ENCODE measurements at places on chromosomes 12 and 14.

- DNase-seq, result no peak
Measured at GRCh38 chr12:64824500-64825142, at the start of gene TBC1D30. Gene TBC1D30 (plus strand): TSS chr12:64824647. CDS start chr12:64824880, 233 bp downstream.

DNA sequence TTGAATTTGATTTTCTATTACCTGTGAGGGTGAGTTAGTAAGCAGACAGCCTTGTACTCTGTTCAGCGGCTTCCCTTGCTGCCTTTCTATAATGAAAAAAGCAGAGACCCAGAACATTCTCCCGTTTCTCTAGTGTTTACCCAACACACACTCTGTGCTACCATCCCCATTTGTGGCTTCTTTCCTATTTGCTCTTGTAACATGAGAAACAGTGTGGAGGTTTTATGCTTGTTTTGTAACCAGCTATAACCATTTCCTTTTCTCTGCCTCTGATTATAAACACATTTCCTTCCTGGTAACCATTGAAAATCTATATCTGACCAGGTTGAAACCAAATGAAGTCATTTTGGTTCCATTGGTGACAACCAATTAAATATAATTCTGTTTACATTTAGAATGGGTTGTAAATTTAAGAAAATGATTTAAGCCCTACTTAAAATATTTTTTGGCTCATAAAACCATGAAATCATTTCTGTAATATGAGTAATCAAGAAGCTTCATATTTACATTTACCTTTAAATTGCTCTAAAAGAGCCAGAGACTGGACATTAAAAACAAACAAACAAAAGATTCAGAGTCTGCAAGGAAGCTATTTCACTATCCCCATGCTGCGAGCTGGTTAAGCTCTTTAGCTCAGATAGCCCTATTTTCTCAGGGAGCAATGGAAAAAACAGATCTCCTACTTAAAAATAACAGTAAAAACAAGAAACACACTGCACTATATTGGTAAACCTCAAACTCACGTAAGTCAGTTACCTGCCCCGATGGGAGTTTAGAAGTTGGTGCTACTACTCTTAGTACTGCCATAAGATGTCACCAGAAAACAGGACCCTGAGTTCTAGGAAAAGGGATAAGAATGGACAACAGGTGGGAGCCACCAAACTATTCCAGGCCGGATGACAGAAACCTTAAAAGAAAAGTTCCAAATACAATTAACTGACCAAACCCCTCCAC lies 206.5 kb upstream of the EEA1 start:
- peak; percentile 44 for DNase-seq

DNA sequence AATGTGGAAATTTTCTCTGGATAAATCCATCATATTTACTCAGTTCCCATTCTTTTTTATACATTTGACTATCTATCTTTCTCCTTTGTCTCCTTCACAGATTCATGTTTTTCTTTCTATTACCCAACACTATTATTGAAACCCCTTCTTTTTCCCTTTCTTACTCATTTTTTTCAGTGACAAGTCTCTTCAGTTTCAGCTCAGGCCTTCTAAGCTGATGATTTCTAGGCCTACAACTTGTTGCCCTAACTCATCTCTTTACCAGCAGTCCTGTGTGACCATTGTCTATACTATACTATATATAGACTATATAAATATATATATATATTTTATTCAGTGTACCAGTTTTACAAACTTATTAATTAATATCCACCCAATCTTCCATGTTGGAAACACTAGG lies 31.8 kb downstream of the SLC16A7 start:
- no peak for DNase-seq

- peak; percentile 69 for DNase-seq
Measured at GRCh38 chr14:69460093-69460701, 24.3 kb upstream of the PLEKHD1 start.

- DNase-seq, result no peak
Measured at GRCh38 chr14:91349481-91350074, 68.0 kb downstream of the CCDC88C start.

GRCh38 chr12:113086249-113087164 lies 30.0 kb downstream of the DTX1 start:
- no peak for DNase-seq

GRCh38 chr12:11823593-11823992 lies 174.1 kb downstream of the ETV6 start:
- DNase-seq, result no peak

DNA sequence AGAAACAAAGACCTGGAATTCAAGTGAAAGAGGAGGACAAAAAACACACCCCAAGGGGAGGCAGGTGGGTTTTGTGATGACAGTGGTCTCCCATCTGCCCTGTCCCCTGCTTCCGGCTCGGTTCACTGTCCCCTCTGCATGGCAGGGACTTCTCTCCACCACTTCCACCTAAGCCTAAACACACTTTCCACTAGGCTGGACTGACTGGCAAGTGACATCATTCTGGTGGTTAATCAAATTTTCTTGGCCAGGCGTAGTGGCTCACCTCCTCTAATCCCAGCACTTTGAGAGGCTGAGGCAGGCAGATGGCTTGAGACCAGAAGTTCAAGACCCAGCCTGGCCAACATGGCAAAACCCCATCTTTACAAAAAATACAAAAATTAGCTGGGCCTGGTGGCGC lies 11.9 kb downstream of the PLEKHG6 start:
- DNase-seq, result no peak

GRCh38 chr12:53561590-53561953 lies 54.3 kb upstream of the NPFF start:
- DNase-seq, result no peak

GRCh38 chr12:106274012-106274411 lies 26.2 kb upstream of the CKAP4 start:
- DNase-seq, result no peak

GRCh38 chr14:85057221-85057620 lies 472.7 kb upstream of the FLRT2 start:
- DNase-seq, result no peak

- DNase-seq, result peak; percentile 16
Measured at GRCh38 chr14:100864960-100865681, 38.4 kb downstream of the RTL1 start.

- DNase-seq, result no peak
Measured at GRCh38 chr12:112992541-112993398, 14.5 kb downstream of the OAS2 start.

DNA sequence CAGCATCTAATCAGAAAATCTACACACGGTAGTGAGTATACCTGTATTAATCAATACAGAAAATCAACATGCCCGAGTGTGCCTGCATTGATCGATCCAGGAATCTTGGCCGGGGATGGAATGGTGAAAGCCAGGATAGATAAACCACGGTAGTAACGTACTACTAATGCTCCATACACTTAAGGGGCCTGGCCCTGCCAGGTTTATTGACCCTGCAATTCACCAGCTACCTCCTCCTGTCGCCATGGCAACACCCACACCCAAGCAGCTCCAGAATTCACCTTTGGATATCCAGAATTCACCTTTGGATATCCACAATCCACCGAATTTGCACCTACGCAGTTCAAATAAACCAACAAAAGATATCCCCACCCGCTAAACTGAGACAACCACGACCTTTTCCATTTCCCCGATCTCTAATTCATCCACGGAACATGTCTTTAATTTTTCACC lies 14.8 kb upstream of the CALM1 start:
- DNase-seq, result no peak

GRCh38 chr12:2259369-2259768 lies 206.6 kb downstream of the CACNA1C start:
- no peak for DNase-seq

DNA sequence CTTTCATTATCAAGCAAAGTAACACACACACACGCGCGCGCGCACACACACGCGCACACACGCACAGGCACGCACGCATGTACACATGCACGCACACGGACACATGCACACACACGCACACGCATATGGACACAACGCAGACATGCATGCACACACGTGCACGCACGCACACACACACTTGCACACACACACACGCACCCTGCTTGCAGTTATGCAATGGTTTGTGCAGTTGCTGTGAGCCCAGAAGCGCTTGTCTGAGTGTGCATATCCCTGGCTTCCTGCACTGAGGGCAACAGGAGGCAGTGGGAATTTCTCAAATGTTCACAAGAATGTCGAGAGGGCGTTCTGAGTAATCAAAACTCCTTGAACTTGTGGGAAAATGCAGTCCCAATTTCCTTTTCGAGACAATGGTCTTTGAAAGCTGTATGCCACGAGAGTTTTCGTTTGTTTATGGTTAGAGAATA lies 41.6 kb downstream of the NFKBIA start:
- no peak for DNase-seq

DNA sequence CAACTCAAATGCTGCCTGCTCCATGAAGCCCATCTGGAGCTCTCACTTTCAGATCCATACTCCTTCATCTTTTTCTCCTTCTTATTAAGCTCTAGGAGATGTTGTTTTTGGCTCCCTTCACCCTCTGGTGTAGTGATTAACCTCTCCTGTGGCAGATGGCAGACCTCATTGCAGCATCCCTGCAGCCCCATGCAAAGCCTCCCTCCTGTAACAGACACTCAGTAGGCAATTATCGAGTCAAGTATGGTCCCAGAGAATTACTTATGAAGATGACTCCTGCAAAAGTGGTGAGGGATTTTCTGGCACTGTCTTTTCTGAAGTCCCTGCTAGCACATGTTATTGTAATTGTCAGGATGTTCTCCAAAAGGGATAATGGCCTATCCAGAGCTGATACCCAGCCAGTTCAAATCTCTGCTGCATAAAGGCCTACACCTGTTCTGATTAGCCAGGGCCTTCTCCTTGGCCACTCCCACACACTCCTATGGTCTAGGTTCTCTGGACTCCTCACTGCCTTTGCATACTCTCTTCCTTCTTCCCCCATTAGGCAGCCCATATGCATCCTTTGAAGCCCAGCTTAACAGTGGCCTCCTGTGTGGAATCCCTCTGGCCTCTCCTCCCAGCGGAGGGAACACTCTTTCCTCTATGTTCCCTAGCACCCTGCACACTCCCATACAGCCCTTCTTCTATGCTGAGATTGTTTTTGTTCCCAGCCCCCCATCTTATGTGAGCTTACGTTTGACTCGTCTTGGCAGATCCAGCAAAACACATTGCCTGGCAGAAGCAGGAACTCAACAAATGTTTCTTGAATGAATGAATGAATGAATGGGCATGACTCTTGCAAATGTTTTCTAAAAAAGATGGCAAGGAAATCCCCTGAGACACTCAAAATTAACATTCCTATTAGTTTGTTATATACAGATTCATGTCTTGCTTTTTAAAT lies 43.9 kb upstream of the MDM1 start:
- DNase-seq, result no peak

- DNase-seq, result no peak
Measured at GRCh38 chr12:91065396-91065795, 7.6 kb upstream of the KERA start.

DNA sequence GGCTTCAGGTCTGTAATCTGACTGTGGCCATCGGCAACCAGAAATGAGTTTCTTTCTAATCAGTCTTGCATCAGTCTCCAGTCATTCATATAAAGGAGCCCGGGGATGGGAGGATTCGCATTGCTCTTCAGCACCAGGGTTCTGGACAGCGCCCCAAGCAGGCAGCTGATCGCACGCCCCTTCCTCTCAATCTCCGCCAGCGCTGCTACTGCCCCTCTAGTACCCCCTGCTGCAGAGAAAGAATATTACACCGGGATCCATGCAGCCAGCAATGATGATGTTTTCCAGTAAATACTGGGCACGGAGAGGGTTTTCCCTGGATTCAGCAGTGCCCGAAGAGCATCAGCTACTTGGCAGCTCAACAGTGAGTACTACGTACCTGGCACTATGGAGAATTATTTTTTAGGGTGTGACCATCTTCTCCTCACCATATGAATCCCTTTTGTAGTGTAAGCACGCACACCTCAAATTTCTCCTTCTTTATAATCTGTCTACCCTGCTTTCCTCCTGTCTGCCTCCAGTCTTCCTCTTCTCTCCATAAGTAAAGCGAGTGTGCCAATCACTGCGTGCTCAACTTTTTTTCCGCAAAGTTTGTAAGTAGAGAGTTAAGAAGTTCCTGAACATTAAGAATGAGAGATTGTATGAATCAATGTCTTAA lies at the start of gene TPH2:
TSS of gene TPH2 (plus strand) at position 118 of the 658 bp plus-strand sequence. CDS start at position 260, 142 bp downstream.
- DNase-seq, result no peak

GRCh38 chr14:99230208-99231151 lies 41.5 kb downstream of the BCL11B start:
- DNase-seq, result no peak

DNA sequence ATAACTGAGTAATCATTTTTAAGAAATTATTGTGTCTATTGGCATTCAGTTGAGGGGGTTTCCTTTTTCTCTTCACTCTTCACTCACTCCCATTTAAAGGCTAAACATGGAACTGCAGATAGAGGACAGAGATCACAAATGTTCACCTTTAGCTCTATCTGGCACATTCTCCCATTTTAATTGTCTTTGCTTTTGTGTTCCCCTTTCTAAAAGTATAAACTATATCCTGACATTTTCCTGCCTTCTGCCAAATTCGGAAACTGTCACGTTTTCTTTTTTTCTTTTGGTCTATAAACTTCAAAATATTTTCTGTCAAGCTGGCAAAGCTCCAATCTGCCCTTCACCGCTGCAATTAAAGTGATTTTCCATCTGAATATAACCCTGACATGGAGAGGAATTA lies 219.8 kb upstream of the CDKN3 start:
- DNase-seq, result no peak

- no peak for DNase-seq
Measured at GRCh38 chr12:117878605-117879004, 90.2 kb downstream of the KSR2 start.

DNA sequence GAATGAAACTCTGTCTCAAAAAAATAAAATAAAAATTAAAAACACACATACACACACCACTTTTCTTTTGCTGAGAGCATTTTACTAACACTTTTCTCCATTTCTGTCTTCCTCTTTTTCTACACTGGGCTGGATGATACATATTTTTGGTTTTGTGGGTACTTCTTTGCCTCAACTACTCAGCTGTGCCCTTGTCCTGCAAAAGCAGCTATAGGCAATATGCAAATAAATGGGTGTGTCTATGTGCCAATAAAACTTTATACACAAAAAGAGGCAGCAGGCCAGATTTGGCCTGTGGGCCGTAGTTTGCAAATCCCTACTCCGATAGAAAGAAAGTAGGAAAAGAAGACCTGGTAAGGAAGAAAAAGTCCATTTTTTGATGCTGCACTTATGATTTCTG lies 6.5 kb downstream of the CLMN start:
- DNase-seq, result no peak

GRCh38 chr12:65756956-65757511 lies 67.2 kb upstream of the HMGA2 start:
- no peak for DNase-seq
